Ovary (tissue), 10 donors: ENCODE measurements at places on chromosomes 5 and 9. TPM values are rescaled to one million over a fixed set of nuclear protein-coding genes. Genes with fewer than 3 reads are reported as not detected.

DNA sequence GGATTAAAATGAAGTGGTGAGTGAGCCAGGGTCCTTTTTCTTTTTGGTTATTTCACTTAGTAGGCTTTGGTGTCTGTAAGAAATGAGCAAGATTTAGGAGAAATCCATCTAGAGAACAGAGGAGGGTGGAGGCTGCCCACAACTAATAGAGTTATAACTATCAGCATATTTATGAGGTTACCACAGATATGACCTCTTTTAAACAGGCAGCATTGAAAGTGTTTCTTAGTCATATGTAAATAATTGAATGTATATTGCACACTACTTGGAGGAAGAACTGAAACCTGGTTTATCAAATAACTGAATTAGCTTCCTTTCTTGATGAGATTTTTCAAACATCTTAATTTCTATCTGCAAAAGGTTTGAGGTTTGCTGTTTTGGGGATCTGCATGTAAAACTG is 483.1 kb upstream of the PIK3R1 start:
- no peaks in the 10 kb centered on the region for H3K27me3 ChIP-seq
- no peaks in the 10 kb centered on the region for H3K36me3 ChIP-seq
- no peaks in the 10 kb centered on the region for H3K4me1 ChIP-seq
- no peak overlapping the region for H3K27ac ChIP-seq
- H3K4me3 ChIP-seq = no peak overlapping the region

DNA sequence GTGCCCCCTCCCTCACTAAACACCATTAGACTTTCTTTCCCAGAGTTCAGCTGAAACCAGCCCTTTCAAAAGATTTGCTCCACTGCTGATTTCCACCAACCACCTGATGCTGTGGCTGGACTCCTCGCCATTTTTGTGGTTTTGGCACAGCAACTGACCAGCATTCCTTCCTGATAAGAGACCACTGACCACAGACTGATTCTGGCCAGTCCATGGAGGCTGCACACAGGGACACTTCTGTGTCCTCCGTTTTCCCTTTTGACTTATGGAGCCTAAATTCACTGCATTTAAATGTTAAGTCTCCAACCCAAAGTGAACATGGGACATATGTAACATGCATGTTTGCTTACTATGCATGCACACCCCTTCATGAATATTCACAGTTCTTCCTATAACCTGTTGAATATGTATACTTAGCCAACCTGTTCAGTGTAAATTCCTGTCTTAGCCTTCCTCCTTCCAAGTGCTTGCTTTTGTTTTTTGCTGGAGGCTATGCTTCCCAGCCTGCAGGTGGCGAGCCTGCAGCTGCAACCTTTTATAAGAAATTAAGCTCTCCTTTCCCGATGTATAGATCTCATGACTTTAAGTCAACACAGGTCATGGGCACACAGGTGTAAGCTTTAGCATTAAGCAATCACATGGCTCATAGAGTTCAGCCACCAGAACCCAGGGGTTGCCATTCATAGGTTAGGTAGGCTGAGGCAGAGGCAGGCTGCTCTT is 78.7 kb downstream of the ACTL7B start:
- no peaks in the 10 kb centered on the region for H3K27me3 ChIP-seq
- no peak overlapping the region for H3K4me3 ChIP-seq
- DNase-seq = no peak
- H3K4me1 ChIP-seq = no peaks in the 10 kb centered on the region

GRCh38 chr5:102681403-102681983 is 73.6 kb upstream of the PAM start:
- DNase-seq = peak; percentile 25
- no peaks in the 10 kb centered on the region for H3K36me3 ChIP-seq
- H3K4me3 ChIP-seq = no peak overlapping the region

DNA sequence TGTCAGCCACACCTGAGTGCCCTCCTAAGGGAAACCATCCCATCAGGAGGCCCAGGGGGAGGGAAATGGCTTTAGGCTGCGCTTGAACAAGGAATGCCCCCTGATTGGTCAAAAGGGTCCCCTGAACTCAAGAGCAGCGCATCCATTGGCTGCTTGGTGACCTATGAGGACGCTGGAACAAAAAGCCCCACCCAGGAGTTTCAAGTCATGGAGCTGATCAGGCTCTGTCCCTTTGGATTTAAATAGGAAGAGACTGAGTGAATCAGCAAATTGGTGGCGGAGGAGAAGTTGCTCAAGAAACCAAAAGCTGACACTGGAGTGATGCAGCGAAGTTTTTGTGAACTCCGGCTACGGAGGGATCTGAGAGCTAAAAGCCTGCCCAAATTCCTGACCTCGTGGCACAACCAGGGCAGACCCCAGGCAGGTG is 66.7 kb downstream of the SMIM23 start:
- DNase-seq = no peak
- H3K4me3 ChIP-seq = no peak overlapping the region
- H3K36me3 ChIP-seq = no peaks in the 10 kb centered on the region
- H3K27ac ChIP-seq = no peak overlapping the region
- H3K4me1 ChIP-seq = no peaks in the 10 kb centered on the region
- H3K27me3 ChIP-seq = no peaks in the 10 kb centered on the region

GRCh38 chr5:150398722-150399523 is 13.8 kb downstream of the CD74 start:
- peaks cover 1% of the 10 kb centered on the region for H3K4me1 ChIP-seq
- no peaks in the 10 kb centered on the region for H3K27me3 ChIP-seq
- no peak overlapping the region for H3K27ac ChIP-seq
- H3K36me3 ChIP-seq = no peaks in the 10 kb centered on the region
- no peak for DNase-seq

DNA sequence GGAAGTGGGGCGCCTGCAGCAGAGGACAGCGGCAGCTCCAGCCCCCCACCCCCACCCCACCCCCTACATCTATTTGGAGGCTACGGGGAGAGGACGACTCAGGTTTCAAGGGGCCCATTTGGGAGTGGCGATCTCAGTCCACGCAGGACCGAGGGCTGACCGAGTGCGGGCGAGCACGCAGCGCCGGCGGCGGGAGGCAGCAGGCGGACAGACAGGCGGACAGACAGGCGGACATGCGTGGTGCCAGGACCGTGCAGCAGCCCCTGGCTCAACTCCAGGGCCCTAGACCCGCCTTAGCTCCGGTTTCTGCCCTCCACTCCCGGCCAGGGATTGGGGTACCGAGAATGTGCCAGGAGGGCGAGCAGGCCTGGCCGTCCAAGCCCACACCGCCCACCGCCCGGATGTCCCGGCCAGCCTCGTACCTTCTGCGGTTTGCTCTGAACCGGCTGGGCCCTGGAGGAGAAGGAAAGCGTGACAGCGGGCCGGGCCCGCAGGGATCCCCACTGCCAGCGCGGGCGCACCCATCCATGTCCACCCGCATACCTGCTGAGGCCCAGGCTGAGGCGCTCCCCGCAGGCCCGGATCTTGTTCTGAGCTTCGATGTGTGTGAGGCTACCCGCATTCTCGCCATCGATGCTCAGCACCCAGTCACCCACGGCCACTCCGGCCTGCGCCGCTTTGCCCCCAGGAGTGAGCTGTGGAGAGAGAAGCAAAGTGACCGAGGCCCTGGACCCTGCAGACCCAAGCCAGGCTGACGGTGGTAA is 5.2 kb downstream of the PDLIM7 start:
- no peak overlapping the region for H3K4me3 ChIP-seq
- H3K36me3 ChIP-seq = no peaks in the 10 kb centered on the region
- peaks cover 13% of the 10 kb centered on the region for H3K4me1 ChIP-seq
- no peak for DNase-seq
- no peaks in the 10 kb centered on the region for H3K27me3 ChIP-seq

DNA sequence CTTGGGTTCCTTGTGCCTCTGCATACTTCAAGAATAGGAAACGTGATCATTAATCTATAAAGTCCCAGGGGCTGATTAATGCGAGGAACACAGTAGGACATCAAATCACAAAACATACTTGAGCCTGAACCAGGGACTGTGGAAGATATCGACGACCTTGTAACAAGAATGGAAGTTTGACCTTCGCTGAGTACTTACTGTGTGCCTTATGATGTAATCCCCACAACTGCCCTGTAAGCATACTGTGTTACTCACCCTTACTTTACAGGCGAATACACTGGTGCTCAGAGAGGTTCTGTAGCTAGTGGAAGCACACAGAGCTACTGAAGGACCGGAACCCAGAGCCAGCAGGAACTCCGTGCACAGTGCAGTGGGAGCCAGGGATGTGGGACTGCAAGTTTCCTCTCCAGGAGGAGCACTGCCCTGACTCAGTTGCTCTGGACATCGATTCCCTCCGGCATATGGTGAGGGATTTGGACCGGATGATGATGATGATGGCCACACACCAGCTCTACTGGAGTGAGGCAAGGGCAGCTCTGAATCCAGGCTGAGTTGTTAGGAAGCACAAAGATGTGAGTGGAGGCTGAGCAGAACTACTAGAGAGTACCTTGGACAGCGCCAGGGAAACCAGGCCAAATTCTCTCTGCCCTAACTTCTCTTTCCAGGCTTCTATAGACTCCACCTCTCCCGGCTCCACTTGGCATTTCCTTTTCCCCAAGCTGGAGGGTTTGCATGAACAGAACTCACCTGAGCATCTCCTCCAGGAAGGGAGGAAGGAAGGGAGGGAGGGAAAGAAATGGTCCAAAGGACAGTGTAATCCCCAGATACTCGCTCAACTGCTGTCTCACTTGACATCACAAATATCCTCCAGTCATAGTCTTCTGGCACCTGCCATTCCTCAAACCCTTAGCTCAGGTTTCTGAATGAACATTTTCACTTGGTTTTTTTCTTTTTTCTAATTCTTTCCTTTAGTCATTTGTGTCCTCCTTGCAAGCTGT is 1.5 kb upstream of the GABBR2 start:
- no peak overlapping the region for H3K4me3 ChIP-seq
- no peaks in the 10 kb centered on the region for H3K27me3 ChIP-seq
- no peak overlapping the region for H3K27ac ChIP-seq
- DNase-seq = no peak
- H3K4me1 ChIP-seq = no peaks in the 10 kb centered on the region
- no peaks in the 10 kb centered on the region for H3K36me3 ChIP-seq

GRCh38 chr5:74575741-74576538 is 64.6 kb downstream of the ENC1 start:
- no peaks in the 10 kb centered on the region for H3K27me3 ChIP-seq
- H3K4me3 ChIP-seq = no peak overlapping the region
- peaks cover 8% of the 10 kb centered on the region for H3K4me1 ChIP-seq

- no peak overlapping the region for H3K27ac ChIP-seq
- H3K4me3 ChIP-seq = no peak overlapping the region
- H3K27me3 ChIP-seq = no peaks in the 10 kb centered on the region
- no peak for DNase-seq
Measured at GRCh38 chr5:56382896-56383295, 149.8 kb upstream of the ANKRD55 start.

- H3K4me3 ChIP-seq = no peak overlapping the region
- DNase-seq = no peak
- no peak overlapping the region for H3K27ac ChIP-seq
- H3K27me3 ChIP-seq = no peaks in the 10 kb centered on the region
- H3K36me3 ChIP-seq = no peaks in the 10 kb centered on the region
Measured at GRCh38 chr5:139523635-139524445, 37.3 kb upstream of the UBE2D2 start.

- no peaks in the 10 kb centered on the region for H3K27me3 ChIP-seq
- no peaks in the 10 kb centered on the region for H3K4me1 ChIP-seq
- no peaks in the 10 kb centered on the region for H3K36me3 ChIP-seq
Measured at GRCh38 chr5:151055336-151055735, 25.5 kb downstream of the TNIP1 start.

GRCh38 chr9:93256878-93257807 is 73.2 kb downstream of the WNK2 start:
- no peak overlapping the region for H3K27ac ChIP-seq
- H3K4me1 ChIP-seq = no peaks in the 10 kb centered on the region
- no peaks in the 10 kb centered on the region for H3K36me3 ChIP-seq
- no peaks in the 10 kb centered on the region for H3K27me3 ChIP-seq

GRCh38 chr9:123044586-123044985 is 11.1 kb downstream of the GPR21 start:
- H3K36me3 ChIP-seq = no peaks in the 10 kb centered on the region
- no peak overlapping the region for H3K27ac ChIP-seq
- no peak overlapping the region for H3K4me3 ChIP-seq
- DNase-seq = no peak

- peak; percentile 26 for DNase-seq
- no peaks in the 10 kb centered on the region for H3K4me1 ChIP-seq
- no peaks in the 10 kb centered on the region for H3K27me3 ChIP-seq
Measured at GRCh38 chr5:139808481-139809330, 13.1 kb downstream of the PSD2 start.

DNA sequence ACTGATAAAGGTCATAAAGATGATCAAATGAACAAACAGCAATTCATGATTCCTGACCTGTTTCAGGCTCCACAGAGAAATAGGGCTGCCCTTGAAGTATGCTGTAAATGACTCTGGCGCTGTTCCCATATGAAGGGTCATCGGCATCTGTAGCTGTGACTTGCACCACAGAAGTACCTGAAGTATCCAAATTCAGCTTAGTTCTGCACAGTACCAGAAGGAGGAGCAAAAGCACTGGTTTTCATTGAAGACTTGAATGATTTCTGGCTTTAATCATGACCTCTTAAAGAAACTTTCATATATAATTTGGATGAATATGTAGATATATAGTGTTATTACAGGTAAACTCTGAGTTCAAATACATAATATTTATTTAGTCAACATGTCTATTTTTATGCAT is 109.1 kb downstream of the CDH10 start:
- H3K27ac ChIP-seq = no peak overlapping the region
- no peaks in the 10 kb centered on the region for H3K36me3 ChIP-seq
- H3K27me3 ChIP-seq = peaks cover 3% of the 10 kb centered on the region
- no peak overlapping the region for H3K4me3 ChIP-seq
- DNase-seq = no peak

DNA sequence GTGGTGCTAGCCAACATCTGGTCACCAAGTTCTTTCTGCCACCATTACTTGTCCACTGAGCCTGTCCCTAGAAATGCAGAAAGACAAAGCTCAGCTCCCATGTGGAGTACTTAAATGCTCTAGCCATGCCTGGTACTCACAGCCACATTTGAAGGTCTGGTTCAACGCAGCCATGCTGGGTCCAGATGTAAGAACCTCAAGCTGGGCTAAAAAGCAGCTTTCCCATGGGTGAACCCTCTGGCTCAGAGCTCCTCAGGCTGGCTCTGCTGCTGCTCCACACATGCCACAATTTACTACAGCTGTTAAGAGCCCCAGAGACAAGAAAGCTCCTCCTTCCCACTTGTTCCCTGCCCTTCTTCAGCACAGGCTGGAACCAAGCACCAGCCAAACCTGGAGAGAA is 97.1 kb upstream of the LRRTM2 start:
- no peaks in the 10 kb centered on the region for H3K27me3 ChIP-seq
- peaks cover 10% of the 10 kb centered on the region for H3K4me1 ChIP-seq
- DNase-seq = no peak
- H3K36me3 ChIP-seq = no peaks in the 10 kb centered on the region
- H3K27ac ChIP-seq = no peak overlapping the region

The DCTN3 gene
- 56.4 TPM for total RNA-seq

The CDK5RAP2 gene
- total RNA-seq = 50.4 TPM

The ACTBL2 gene
- total RNA-seq = not detected

The VCAN gene
- total RNA-seq = 2.2 TPM
